Subcutaneous adipose tissue (tissue), 4 donors: ENCODE measurements at places on chromosomes 16 and 17. TPM values are rescaled to one million over a fixed set of nuclear protein-coding genes. Genes with fewer than 3 reads are reported as not detected.

Gene KRT14
- total RNA-seq = 2.0 TPM

Gene CTF1
- total RNA-seq = 0.85 TPM

Gene NRN1L
- 7.2 TPM for total RNA-seq

Gene MAP2K4
- 27.3 TPM for total RNA-seq

Gene HS3ST3A1
- total RNA-seq = 3.6 TPM

Gene DLX4
- total RNA-seq = 1.3 TPM

Gene NOS2
- total RNA-seq = not detected

Gene OR1F1
- total RNA-seq = not detected
